Activated CD8-positive, alpha-beta T cell treated with anti-CD3 and anti-CD28 coated beads for 36 hours (primary cell): ENCODE measurements at places on chromosomes 2 and 18. TPM values are rescaled to one million over a fixed set of nuclear protein-coding genes. Genes with fewer than 3 reads are reported as not detected.
A peak's percentile ranks its signal among the peaks of the same experiment; 100 is the strongest.

- no peak for DNase-seq
Observed at GRCh38 chr2:64021578-64021977, 2.4 kb upstream of the VPS54 start.

DNA sequence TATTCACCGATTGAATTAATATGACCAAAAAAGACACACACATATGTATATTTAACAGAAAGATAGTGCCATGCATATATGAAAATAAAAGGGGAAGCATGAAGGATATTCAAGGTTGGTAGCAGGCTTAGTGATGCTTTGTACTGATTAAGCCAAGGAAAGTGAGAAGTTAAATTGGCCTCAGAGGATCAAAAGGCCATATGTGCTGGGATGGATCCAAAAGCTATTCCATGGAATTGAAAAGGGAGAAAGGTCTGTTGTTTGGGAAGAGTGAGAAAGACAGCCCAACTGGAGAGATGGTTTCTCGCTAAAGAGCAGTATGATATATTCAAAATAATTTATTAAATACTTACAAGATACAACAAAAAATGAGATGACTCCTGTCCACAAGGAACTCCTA is 65.9 kb downstream of the INSIG2 start:
- DNase-seq: no peak

GRCh38 chr2:204670124-204670523 is 124.8 kb downstream of the PARD3B start:
- DNase-seq: no peak

DNA sequence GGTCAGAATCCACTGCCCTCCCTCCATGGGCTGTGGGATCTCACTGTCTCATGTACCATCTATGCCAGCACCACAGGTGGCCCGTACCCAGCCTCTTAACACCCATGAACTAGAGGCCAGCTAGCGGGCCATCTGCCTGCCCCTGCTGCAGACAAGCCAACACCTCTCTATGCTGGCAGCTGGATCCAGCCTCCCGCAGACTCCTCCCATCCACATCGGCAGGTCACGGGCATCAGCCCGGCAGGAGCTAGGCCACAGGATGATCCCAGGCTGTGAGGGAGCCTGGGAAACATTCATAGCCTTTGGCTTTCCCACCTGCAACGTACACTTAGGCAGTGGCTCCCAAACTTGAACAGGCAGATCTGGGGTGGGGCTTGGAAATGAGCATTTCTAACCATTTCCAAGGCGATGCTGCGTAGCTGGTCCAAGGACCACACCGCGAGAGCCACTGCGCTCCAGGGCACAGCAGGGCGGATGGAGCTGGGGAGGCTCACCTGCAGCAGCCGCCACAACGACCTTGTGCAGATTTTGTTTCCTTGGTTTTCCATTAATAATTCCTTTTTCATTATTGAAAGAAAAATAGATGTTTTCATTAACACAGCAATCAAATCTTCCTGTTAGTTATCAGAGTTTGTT is 114.7 kb downstream of the KCNF1 start:
- no peak for DNase-seq

GRCh38 chr2:19027626-19028025 is 330.8 kb downstream of the OSR1 start:
- DNase-seq: no peak

DNA sequence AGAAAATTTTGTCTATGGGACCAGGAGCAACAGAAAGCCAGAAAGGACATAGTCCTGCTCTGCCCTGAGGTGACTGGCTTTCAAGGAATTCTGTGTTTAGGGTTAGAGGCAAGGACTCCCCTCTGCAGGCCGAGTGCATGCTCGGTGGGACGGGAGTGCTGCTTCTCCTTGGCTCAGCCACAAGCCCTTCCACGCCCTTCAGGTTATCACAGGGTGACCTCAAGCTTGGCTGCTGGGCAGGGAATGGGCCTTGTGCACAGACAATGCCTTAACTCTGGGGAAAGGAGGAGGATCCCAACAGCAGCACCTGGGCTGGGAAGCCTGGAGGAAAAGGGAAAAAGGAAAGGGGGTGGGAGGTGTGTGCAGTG is 32.8 kb downstream of the FAM178B start:
- no peak for DNase-seq

GRCh38 chr2:95068256-95068655 is 42.7 kb downstream of the MAL start:
- DNase-seq: no peak

DNA sequence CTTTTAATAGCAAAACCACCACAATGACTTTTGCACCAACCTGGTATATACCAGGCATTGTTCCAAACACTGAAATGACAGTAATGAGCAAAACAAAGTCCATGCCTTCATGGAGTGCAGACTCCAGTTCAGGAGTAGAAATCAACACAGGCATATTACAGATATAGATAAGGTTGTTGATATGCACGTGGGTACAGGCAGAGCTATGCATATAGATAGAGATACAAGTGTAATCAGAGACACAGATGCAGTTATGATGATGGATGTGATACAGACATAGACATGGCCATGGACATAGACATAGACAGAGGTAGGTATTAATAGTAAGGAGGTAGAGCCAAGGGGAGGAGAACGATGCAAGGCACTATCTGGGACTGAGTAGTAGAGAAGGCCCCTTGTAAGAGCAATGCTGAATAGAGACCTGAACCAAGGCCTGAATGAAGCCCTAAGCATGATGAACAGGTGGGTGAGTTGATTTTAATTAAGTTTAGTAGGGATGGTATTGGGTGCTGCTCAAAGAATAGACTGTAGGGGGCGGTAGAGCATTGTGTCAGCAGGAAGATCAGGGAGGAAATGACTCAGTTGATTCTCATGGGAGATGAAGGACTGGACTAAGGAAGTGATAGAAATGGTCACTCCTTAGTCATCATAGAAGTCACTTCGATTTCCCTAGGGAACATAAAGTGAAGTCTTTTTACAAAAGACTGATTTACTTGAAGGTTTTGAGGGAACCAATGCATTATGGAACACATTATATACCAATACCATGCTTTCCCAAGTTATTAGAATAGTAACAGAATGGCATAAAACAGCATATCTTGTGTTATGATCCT is 39.4 kb downstream of the CMPK2 start:
- peak; percentile 82 for DNase-seq

NEB gene
- total RNA-seq: 0.18 TPM

NPPC gene
- 4.7 TPM for total RNA-seq

CRYBA2 gene
- total RNA-seq: not detected

IL1B gene
- total RNA-seq: not detected

CASP10 gene
- 18.3 TPM for total RNA-seq

CNRIP1 gene
- total RNA-seq: not detected
